ENCODE measurements at places on chromosomes 11 and 22. TPM values are rescaled to one million over a fixed set of nuclear protein-coding genes. Genes with fewer than 3 reads are reported as not detected.
A peak's percentile ranks its signal among the peaks of the same experiment; 100 is the strongest.

ALG8 gene
- total RNA-seq = 24.3 TPM

DNA sequence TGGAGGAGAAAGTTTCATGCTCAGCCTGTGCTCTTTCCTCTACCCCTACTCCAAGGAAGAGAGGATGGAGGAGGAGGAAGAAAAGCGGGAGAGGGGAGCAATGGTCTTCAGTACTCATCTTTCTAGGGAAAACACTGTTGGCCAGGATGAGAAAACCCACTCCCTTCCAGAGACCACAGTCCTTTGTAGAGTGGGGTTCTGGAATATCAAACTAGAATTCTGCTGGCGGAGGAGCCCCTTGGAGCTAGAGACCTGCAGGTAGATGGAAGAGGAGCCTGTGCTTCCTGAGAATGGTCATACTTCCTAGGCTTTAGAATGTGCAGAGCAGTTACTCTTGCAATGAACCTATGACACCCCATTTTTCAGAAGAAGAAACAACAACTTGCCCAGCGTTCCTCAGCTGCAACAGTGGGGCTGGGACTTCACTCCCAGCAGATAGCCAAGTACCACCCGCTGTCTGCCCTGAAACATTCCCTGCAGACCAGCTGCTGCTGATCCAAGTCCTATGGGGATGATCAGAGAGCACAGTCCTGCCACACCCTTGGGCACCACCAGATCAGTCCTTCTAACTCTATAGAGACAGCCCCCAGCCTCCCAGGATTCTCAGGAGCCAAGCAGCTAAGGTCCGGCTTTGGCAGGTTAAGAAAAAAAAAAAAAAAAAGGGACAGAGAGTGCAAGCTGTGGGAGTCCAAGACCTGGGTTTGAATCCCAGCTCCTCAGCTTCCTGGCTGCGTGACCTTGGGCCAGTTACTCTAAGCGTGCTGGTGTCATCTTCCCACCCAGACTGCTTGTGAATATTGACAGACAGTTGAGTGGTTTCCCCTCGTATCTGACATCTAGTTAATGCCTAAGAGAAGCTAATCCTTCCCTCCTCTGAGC lies 664 bp downstream of the PTGDR2 start:
- no peak for DNase-seq

MS4A15 gene
- total RNA-seq = not detected

- no peak for DNase-seq
Observed at GRCh38 chr11:5690216-5690615, 626 bp downstream of the TRIM22 start.

TECTA gene
- total RNA-seq = 0.82 TPM

TMEM184B gene
- total RNA-seq = 38.2 TPM

OR52A1 gene
- total RNA-seq = not detected

DNA sequence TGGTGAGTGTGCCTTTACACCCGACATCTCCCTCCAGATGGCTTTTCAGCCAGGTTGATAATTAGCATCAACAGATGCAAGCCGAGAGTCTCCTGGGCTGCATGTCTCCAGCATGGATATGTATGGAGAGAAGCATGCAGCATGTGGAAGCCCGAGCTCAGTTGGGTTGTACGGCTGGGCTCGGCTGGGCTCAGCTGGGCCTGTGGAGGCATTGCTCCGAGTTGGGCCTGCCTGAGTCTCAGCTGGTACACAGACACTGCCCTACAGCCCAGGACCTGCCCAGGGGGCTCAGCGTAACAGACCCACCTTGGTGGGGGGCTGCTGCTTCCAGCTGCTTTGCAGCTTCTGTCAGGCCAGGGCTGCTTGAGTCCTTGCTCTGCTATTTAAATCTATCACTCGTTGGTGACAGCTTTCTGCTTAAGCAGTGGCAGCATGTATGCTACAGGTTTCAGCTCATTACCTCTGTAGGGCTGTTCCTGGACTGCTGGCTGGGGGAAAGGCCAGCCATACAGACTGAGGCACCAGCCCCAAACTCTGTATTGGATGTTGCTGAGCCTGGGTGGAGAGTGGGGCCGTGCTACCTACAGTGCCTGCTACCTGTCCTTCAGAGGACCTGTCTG lies 115.5 kb downstream of the TEAD1 start:
- DNase-seq = no peak

GRCh38 chr11:67354075-67355022 lies 1.0 kb upstream of the POLD4 start:
- peak; percentile 85 for DNase-seq

UPK3A gene
- 0.67 TPM for total RNA-seq

BTBD18 gene
- not detected for total RNA-seq

Data from mucosa of descending colon (tissue), 3 donors.